ENCODE measurements at places on chromosomes 12 and 14.

GRCh38 chr12:78392918-78393317, 471.7 kb upstream of the SYT1 start:
- H3K36me3 ChIP-seq = no peaks in the 10 kb centered on the region
- no peak overlapping the region for H3K4me3 ChIP-seq
- no peaks in the 10 kb centered on the region for H3K4me1 ChIP-seq
- no peaks in the 10 kb centered on the region for H3K27me3 ChIP-seq
- DNase-seq = no peak

DNA sequence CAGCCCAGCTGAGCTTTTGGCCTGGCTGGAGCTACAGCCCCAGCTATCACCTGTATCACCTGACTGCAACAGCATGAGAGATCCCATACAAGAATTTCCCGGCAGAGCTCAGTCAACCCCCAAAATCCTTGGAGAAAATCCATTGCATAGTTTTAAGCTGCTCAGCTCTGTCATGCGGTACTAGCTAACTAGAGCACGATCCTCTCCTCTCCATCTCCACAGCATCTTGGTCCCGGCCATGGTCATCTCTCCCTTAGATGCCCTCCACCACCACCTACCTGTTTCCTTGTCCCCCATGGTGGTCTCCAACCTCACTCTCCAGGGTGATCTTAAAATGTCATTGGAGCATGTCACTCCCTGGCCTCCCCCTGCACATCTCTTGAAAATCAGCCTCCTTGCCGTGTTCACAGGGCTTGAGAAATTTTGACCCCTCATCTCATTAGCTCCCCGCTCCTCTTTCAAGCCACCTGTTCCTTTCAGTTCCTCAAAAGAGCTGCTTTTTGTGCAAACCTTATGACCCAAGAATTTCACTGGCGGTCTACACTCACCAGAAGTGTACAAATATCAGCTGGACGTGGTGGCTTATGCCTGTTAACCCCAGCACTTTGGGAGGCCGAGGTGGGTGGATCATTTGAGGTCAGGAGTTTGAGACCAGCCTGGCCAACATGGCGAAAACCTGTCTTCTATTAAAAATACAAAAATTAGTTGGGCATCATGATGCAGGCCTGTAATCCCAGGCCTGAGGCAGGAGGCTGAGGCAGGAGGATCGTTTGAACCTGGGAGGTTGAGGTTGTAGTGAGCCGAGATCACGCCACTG, 8.1 kb upstream of the CLMN start:
- H3K27me3 ChIP-seq = peaks cover 15% of the 10 kb centered on the region
- no peaks in the 10 kb centered on the region for H3K4me1 ChIP-seq
- H3K27ac ChIP-seq = no peak overlapping the region

- H3K27ac ChIP-seq = peak overlapping the region; percentile 60
- H3K36me3 ChIP-seq = peaks cover 42% of the 10 kb centered on the region
- peaks cover 30% of the 10 kb centered on the region for H3K4me1 ChIP-seq
- no peak for DNase-seq
Observed at GRCh38 chr12:55972456-55972855, 1.4 kb upstream of the RAB5B start.

DNA sequence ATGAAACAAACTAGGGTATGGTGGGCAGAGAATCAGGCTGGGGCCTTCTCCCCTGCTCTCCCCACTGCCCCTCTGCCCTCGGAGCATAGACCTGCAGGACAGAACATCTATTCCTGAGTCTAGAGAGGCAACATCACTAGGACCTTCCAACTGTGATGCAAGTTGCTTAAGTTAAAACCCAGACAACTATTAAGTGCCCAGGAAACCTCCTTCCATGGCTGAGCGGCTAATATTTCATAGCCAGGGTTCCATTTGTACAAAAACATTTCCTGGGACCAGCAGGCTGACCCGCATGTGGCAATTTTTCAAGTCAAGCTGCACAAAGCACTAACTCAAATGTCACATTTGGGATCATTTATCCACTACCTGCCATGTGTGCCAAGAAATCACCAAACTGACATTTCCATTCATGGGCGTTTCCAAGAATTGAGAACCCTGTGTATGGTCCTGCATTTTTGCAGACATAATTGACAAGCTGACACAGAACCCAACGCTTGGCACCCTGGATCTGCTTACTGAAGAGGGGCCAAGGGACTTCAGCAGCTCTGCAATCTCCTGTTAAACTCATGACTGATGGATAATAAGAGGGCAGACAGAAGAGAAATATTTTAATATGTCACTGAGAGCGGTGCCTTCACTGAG, 32.7 kb downstream of the NT5DC3 start:
- H3K36me3 ChIP-seq = no peaks in the 10 kb centered on the region
- no peaks in the 10 kb centered on the region for H3K27me3 ChIP-seq
- no peak overlapping the region for H3K27ac ChIP-seq
- no peak overlapping the region for H3K4me3 ChIP-seq
- H3K4me1 ChIP-seq = no peaks in the 10 kb centered on the region

DNA sequence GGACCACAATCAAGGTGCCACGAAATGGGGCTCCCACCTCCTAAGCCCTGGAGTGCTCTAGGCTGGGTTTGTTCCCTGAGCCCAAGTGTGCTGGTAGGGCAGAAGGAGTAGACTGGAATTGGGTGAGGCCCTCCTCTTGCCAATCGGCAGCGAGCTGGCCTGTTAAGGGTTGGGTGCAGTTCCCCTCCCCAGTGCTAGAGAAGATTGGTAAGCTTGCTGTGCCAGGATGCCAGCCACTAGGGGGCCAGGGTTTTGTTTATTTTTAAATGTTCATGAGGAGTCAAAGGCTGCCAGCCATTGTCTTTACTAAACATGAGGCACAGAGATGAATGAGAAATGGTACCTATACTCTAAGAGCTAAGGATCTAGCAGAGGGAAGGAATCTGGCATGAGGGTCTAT, 79.7 kb downstream of the SPTB start:
- H3K27ac ChIP-seq = no peak overlapping the region
- no peaks in the 10 kb centered on the region for H3K4me1 ChIP-seq
- peaks cover 13% of the 10 kb centered on the region for H3K27me3 ChIP-seq
- peak; percentile 29 for DNase-seq
- H3K36me3 ChIP-seq = no peaks in the 10 kb centered on the region

DNA sequence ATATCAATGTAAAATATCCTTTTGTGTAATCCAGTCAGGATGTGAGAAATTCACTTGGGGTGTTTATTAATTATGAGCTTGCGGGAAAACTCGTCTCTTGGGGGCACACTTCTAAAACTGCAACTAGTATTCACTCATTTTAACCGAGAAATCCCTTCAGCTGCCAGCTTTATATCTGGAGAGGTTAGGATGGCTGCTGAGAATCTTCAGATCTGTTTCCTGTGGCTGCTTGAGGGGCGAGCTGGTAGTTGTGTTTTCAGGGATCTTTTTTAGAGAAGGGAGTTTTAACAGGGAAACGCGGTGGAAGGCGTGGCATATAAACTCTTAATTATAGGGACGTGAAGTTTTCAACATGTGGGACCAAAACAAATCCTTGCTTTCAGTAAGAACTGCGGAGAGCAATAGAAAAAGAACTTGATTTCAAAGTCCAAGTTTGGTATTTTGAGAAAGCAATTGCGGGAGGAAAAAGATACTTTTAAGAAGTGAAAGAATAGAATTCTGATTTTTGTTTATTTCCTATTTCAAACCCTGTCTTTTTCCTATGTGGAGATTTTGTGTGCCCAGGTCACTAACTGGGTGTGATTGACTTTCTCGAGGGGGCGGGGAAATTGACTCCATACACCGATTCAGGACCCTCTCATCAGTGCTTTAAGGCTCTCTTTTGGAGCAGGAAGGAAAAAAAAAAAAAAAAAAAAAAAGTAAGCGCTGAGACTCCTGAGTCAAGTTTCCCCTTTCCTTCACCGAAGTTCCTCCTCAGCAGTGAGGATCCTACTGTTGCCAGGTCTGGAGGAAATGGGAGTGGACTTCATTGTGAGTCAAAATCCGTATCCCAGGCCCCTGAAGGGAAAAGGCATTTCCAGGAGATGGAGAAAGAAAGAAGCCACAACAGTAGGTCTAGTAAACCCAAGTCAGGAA, 1.1 kb downstream of the PPFIBP1 start:
- H3K4me1 ChIP-seq = peaks cover 25% of the 10 kb centered on the region
- no peak for DNase-seq
- peaks cover 20% of the 10 kb centered on the region for H3K27me3 ChIP-seq
- no peak overlapping the region for H3K27ac ChIP-seq
- H3K4me3 ChIP-seq = peak overlapping the region; percentile 96

- H3K27ac ChIP-seq = no peak overlapping the region
- H3K4me3 ChIP-seq = no peak overlapping the region
- no peak for DNase-seq
- no peaks in the 10 kb centered on the region for H3K36me3 ChIP-seq
Observed at GRCh38 chr12:3965046-3965445, 91.8 kb upstream of the PARP11 start.

- H3K27me3 ChIP-seq = peaks cover 23% of the 10 kb centered on the region
- no peaks in the 10 kb centered on the region for H3K36me3 ChIP-seq
- H3K4me1 ChIP-seq = no peaks in the 10 kb centered on the region
Observed at GRCh38 chr12:112852810-112853209, 54.0 kb upstream of the OAS1 start.
